Left renal cortex interstitium (tissue), 4 donors: ENCODE measurements at places on chromosomes 1 and 21.

DNA sequence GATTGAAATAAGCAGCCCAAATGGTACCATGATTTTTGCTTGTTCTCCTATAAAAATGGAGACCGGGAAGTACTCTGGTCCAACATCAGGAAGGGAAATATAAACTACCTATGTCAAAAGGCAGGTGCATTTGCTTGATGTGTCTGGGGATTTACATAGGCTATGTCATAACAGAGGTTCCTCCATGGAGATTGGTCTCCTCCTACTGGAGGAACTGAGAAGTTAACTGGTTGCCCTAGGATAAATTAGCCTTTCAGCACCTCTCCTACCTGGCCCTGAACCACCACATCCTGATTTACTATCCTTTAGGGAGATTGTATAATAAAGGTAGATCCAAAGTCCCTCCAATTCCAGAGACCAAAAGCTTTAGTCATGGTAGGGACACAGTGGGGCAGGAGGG, 1109.3 kb upstream of the B3GALT2 start:
- no peak for DNase-seq

- no peak for DNase-seq
Measured at GRCh38 chr1:20723159-20723536, 5.3 kb upstream of the KIF17 start.

DNA sequence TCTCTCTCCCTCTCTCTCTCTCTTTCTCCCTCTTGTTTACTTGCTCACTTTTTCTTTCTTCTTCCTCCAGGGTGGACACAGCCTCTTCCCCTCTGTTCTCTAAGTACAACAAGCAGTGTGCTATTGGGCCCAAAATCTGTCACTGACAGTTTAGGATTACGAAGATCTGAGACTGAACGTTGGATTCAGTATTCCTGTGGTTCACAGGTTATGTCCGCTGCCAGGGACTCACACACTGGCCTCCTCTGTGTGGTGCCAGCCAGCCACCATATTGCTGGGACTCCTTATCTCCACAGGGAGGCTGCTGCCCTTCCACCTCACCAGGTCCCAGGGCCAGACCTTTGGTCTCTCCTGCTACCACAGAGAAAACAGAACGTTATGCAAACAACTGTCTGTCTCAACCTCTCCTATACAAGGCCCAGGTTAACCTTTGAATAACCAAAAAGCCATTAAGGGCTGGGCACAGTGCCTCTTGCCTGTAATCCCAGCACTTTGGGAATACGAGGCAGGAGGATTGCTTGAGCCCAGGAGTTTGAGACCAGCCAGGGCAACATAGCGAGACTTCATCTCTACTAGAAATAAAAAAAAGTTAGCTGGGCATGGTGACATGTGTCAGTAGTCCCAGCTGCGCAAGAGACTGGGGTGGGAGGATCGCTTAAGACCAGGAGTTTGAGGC, 171.9 kb upstream of the RAB4A start:
- DNase-seq = no peak

GRCh38 chr1:208243527-208243966, 637 bp downstream of the PLXNA2 start:
- no peak for DNase-seq

DNA sequence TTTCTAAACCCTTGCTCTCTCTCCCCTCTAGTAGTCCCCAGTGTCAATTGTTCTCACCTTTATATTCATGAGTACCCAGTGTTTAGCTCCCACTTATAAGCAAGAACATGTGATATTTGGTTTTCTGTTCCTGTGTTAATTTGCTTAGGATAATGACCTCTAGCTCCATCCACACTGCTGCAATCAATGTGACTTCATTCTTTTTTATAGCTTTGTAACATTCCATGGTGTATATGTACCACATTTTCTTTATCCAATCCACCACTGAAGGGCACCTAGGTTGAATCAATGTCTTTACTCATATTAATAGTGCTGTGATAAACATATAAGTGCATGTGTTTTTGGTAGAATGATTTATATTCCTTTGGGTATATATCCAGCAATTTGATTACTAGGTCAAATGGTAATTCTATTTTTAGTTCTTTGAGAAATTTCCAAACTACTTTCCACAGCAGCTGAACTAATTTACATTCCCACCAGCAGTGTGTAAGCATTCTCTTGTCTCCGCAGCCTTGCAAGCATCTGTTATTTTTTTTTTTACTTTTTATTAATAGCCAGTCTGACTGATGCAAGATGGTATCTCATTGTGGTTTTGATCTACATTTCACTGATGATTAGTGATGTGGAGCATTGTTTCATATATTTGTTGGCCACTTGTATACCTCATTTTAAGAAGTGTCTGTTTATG, 277.8 kb downstream of the LTN1 start:
- no peak for DNase-seq

GRCh38 chr1:231919239-231919885, 292.8 kb downstream of the DISC1 start:
- DNase-seq = no peak

DNA sequence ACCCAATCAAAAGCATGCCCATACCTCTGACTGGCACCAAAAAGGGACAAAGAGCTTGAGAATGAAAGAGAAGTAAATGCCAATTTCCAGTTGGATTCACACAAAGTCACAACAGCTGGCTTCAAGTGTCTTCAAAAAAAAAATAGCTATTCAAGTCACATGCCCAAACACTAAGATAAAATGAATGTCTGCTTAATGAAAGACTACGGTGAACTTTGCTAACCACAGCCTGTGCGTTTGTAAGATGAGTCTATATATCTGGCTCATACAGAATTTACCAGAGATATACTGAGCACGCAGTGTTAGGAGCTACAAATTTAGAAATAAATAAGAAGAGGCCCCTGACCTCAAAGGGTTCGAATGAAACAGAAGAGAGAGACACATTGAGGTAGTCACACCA, 73.2 kb downstream of the DAB1 start:
- no peak for DNase-seq

- no peak for DNase-seq
Measured at GRCh38 chr1:153360592-153361479, 3.2 kb downstream of the S100A9 start.

DNA sequence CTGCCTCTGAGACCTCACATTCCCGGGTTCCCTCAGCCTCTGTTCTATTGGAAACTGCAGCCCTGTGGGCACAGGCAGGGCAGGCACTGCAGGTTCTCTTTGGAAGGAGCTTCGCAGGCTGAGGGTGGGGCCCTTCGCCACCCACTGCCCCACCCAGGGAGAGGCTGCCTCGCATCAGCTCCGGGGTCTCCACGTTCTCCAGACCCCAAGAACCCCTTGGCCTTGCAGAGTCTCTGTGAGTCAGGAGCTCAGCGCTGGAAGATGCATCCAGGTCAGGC, 8.6 kb upstream of the C1orf159 start:
- no peak for DNase-seq

DNA sequence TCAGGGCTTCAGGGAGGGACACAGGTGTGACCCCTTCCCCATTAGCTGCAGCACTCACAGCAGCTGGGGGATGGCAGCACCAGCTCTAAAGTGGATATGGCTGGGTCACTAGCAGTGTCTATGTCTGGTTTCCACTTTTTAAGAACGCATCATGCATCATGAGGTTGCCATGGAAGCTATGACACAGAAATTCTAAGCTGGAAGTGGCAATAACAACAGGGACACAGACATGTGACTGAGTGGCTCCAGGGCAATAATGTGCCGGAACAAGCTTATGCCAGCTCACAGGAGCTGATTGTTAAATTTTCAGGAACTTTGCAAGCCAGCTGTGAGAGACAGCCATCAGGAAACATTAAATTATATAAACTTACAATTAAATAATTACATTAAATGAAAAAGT, 51.2 kb upstream of the NFASC start:
- no peak for DNase-seq

DNA sequence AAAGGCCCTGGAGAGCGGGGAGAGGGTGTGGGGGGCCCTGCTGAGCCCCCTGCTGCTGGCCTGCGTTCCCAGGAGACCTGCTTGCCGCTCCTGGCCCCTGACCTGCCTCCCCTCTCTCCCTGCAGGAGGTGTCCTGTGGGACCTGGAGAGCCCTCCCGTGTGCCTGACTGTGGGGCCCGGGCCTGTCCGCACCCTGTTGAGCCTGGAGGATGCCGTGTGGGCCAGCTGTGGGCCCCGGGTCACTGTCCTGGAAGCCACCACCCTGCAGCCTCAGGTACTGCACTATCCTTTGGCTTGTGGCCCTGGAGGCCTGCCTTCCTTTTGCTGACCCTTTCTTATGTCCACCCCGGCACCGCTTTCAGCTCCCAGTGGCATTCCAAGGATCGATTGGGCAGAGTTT, 90.8 kb upstream of the ACTL8 start:
- DNase-seq = no peak

DNA sequence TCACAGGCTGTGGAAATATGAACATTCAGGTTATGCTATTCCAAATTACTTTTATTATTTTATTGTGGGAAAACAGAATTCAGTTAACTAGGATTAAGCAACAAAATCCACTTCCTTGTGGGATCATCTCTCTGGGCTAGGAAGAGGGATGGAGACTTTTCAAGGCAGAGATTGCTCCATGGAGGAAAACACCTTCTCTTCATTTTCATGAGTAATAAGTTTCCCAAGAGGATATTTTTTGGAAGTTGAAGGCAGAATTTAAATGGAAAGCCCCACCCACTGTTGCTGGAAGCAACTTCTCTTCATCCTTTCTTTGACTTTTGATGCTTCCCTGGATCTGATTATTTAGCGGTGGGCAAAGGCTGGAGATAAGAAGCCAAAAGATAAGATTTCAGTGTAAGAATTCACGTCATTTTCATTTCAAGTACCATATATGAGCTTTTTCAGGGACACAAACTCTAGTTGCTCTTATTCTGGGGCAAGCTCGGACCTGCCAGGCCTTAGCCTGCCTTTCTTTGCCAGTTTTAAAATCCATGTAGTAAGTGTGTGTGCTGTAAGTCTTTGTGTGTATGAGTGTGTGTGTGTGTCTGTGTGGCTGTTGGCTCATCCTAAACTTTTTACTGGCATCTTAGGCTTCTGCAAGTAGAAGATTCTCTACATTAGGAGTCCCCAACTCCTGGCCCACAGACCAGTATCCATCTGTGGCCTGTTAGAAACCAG, 11.7 kb upstream of the IL24 start:
- no peak for DNase-seq

GRCh38 chr1:74995821-74996220, 138.4 kb upstream of the LHX8 start:
- DNase-seq = no peak

- DNase-seq = no peak
Measured at GRCh38 chr1:184260382-184260781, 126.4 kb upstream of the C1orf21 start.

DNA sequence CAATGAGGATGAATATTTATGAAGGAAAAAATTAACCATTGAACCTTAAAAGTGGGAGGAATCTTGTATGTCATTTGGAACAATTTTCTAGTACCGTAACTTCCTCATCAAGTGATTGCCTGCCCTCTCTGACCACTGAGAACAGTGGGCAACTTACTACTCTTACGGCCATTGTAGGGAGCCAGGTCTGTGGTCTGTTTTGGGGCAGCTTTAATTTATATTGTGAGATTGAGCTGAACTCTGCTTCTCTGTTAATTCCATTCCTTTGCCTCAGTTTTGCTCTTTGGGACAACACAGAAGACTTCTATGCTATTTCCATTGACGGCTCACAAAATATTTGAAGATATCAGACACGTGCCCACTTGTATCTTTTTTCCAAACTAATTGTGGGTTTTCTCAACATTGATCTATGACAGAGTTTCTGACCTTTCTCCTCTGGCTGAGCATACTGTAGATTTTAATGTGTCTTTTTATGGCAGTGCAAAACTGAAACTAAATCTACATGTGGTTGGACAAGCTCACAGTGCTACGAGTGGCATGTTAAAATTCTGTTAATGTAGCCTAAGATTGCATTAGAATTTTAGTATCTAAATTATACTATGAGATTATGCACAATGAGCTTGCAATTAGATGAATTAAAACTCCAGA, 27.8 kb upstream of the ZNF281 start:
- DNase-seq = no peak

- DNase-seq = no peak
Measured at GRCh38 chr1:209560952-209561351, 22.6 kb upstream of the CAMK1G start.

DNA sequence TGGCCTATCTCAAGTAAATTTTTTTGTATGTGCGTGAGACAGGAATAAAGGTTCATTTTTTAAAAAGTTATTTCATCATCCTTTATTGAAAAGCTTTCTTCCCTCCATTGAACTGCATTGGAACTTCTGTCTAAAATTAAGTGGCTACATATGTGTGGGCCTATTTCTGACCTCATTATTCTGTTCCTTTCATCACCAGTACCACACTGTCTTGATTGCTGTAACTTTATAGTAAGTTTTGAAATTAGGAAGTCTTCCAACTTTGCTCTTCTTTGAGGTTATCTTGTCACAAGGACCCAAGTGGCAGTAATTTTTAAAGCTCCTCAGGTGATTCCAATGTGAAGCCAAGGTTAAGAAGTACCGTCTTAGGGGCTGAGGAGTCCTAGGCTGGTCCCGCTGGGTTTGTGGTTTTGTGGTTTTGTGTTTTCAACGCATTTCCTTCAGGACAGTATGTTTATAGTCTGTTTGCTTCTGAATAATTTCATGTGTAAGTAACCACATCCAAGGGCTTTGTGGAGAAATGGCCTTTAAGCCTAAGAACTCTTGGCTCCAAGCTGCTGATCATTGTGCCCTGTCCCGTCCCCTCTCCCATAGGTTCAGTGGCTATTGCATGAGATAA, 12.4 kb upstream of the SCAF4 start:
- DNase-seq = no peak

- DNase-seq = no peak
Measured at GRCh38 chr1:42937836-42938644, 20.6 kb downstream of the SLC2A1 start.

- DNase-seq = no peak
Measured at GRCh38 chr1:232452117-232452516, 177.8 kb downstream of the SIPA1L2 start.

DNA sequence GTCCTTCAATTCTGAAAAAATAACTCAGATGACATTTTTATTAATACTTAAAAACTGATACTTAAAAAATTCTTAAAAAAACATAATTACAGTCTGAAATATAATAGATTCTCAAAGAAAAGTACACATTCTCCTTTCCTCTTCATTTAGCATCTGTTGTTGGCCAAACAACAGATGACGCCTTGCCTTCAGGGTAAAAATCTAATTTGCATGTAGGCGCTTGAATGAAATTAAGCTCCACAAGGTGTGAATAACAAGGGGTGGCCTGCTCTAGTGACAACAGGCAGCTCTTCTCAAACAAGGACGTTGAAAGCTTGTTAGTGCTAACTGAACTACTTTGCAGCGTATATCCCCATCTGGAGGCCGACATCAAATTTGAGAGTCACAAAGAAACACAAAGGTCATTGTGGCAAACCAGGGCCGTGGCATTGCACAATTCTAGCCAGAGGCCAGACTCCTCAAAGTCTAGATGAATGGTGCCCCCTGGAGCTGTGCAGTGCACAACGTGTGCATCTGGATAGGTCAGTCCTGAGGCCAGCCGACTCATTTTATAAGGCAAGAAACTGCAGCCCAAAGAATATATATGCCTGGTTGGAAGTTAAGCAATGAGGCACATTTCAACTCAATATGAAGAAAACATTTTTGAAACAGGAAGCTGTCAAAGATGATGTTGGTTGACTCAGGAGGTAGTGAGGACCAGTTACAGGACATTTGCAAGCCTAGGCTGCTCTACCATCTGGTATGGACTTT, 459.2 kb upstream of the RUNX1 start:
- DNase-seq = no peak
